MCF 10A (cell line): ENCODE measurements at places on chromosomes 5 and 9.
A peak's percentile ranks its signal among the peaks of the same experiment; 100 is the strongest.

DNA sequence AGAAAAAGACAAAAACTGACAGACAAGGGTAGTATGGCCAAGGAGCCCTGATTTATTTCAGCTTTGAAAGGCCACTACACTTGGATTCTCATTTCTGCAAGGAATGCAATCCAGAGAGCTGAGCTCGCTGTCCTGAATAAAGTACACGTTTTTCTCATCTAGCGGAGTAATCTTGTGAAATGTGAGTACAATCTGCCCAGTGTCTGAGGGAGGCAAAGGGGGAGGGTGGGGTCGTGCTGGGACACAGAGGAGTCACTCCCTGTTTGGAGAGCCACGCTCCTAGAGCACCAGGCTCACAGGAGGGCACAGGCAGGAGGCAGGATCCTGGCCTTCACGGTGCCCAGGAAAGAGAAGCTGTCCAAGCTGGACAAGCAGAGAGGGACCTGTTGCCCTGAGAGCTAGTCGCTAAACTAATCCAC, 51.0 kb upstream of the IFNK start:
- no peak for DNase-seq

DNA sequence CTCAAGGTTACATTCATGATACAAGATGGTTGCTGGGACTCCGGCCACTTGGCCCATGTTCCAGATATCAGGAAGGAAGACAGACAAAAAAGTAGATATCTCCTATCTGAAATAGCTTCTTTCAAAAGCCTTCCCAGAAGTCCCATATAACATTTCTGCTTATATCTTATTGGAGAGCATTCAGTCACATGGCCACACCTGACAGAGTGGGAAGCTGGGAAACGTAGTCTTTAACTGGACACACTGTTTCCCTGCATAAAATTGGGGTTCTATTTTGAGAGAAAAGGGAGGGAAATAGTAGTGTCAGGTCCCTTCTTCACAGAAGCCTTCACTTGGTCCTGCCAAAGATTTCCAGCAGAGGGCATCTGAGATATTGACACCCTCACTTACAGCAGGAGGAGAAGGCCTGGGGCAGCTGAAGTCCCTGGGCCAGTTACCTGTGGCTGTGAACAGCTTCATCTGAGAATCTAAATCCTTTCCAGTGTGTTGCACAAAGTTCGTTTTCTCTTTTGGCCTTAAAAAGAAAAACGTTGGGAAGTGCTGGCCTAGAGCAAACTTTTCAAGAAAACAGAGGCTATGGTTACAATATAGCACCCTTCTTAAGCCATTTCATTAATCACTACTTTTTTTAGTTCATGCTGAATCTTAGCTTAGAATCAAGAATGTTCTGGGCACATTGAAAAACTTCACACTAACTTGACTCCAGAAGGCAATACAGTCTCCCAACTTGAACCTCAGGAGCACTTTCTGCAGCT, 33.5 kb downstream of the SPEF2 start:
- DNase-seq: peak; percentile 68

- DNase-seq: no peak
These were observed 212.9 kb downstream of the C9orf50 start for GRCh38 chr9:129407905-129408452.

- DNase-seq: peak; percentile 0
These were observed 124.0 kb upstream of the PJA2 start for GRCh38 chr5:109533751-109534272.

- DNase-seq: no peak
These were observed 15.0 kb downstream of the LHX6 start for GRCh38 chr9:122213589-122214413.

DNA sequence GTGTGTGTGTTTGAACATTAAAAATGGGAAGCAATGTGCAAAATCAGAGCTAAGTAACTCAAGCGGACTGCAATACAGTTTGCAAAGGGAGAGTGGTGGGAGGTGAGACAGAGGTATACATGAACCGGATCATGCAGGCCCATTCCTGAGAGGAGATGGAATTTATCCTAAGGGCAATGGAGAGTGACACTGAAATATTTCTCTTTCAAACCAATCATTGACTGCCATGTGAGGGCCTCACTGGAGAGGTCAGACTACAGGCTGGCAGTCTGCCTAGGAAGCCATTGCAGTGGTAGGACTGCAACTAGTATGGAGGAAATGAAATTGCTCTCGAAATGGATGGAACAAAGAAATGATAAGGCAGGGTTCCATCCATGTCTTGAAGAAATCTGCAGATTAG, 34.8 kb downstream of the TNFSF15 start:
- no peak for DNase-seq

GRCh38 chr5:127518319-127518621, 830 bp downstream of the PRRC1 start:
- no peak for DNase-seq

GRCh38 chr5:138784590-138784989, 31.4 kb downstream of the CTNNA1 start:
- DNase-seq: no peak

GRCh38 chr5:62969409-62970120, 390.9 kb downstream of the LRRC70 start:
- DNase-seq: no peak

DNA sequence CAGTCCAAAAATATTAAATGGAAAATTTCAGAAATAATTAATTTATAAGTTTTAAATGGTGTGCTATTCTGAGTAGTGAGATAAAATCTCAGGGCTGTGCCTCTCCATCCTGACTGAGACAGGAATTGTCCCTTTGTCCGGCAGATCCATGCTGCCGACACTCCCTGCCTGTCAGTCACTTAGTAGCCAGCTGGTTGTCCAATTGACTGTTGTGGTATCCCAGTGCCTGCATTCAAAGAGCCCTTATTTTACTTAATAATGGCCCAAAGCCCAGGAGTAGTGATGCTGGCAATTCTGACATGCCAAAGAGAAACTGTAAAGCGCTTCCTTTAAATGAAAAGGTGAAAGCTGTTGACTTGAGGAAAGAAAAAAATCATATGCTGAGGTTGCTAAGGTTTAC, 157.5 kb downstream of the ENC1 start:
- DNase-seq: no peak

- DNase-seq: no peak
These were observed 330.3 kb downstream of the IRX1 start for GRCh38 chr5:3925935-3926334.

DNA sequence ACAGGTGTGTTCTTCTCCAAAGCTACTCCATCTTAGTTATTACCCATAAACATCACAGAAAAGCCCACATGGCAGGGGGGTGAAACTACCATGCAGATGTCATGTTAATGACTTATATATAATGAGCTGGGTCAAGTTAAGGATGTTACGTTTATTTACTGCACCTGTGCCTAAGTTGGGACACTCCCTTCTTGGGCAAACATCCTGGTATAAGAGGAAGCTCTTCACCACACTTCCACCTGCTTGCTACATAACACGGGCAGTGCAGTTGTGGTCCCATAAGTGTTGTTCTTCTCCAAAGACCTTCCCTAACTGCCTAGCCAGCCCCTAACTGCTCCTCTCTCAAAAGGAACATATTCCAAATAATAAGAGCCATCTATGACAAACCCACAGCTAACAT, 9.3 kb upstream of the ZCCHC9 start:
- DNase-seq: no peak

GRCh38 chr5:177995691-177996595, at the start of gene PROP1:
PROP1 (minus strand) TSS chr5:177996242; CDS start chr5:177995933, 309 bp downstream.
- DNase-seq: no peak
